ENCODE measurements at places on chromosomes 16 and 17.

DNA sequence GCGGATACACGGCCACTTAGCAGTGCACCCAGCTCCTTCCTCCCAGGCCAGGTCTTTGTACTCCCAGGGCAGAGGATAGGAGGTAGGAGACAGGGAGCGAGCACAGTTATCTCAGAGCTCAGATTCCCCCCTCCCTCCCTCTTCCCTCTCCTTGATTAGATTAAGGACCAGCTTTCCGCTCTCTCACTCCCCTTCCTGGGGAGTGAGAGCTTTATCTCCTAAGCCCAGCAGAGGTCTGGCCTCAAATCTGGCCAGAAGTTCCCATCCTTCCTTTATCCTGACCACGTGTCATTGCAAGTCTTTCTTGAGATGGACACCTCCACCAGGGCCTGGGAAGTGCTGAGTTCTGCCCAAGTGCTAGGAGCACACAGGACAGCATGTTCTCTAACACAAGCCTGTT lies 5.1 kb downstream of the ARL4D start:
- DNase-seq = peak; percentile 22

- DNase-seq = no peak
Observed at GRCh38 chr17:4558347-4558971, 1.9 kb downstream of the GGT6 start.

DNA sequence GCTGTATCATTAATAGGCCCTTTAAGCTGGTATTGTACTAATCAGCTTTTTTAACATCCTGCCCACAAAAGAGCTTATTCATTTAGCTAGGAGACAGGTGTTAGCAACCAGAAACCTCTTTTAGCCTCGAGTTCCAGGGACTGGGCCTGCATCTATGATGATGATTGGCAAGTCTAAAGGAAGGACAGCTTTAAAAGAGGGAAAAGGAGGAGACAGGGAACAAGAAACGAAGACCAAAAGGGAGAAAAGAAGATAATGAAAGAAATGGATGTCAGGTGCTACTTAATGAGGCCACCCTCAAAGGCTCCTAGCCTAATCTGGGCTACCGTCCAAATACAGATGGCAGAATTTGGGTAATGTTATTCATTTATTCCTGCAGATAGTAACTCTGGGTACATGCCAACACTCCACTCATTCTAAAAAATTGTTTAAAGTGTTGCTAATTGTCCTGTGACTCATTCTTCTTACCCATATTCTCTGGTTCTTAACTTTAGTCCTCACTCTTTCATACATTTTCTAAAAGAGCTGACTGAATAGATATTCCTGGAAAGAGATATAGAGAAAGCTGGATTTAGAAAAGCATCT lies 18.7 kb upstream of the RFFL start:
- peak; percentile 80 for DNase-seq

DNA sequence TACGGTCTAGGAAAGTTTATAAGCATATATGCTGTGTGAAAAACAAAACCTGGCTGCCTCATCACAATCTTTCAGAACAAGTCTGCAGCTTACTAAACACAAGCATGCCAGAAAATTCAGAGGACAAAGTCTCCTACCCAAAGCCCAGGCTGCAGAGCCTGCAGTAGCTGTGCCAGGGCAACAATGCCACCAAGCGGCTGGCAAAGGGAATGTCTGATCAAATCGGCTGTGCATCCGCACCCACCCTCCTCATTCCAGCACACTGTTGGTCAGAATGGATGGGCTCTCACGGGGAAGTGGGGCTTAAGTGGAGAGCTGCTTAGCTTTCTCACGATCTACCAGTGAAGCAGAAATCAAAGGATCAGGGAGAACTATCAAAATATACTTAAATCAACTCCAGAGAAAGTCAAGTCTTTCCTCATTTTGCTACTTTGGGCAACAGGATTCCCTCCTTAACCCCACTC lies 73.5 kb downstream of the CYTH1 start:
- peak; percentile 82 for DNase-seq

DNA sequence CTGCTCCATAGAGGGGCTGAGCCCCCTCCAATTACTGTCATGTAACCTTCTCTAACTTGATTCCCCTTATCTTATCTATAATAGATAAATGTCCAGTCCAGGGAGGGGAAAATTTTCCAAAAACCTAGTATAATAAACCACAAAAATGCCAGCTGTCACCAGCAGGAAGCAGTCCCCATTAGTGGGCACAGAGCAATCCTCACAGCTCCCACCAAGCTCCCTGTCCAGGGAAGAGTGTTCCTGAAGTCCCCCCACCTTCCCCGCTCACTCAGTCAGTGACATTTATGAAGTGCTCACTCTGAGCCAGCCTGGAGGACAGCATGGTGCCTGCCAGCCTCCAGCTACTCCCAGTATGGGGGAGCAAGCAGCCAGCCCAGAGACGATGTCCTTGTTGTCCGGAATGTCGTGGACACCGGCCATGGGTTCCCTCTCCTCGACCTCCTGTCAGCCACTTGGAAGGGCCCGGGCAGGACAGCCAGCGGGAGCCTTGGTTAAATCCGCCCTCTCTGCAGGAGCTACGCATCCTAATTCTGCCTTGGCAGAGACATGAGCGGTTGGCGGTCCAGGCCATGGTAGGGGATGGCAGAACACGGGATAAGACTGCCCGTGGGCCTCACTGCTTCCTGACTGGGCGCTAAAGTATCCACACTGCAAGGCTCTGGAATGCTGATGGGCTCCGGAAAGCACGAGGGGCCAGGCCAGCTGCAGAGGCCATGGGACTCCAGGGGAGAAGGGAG lies 102.0 kb upstream of the CDH5 start:
- DNase-seq = no peak

DNA sequence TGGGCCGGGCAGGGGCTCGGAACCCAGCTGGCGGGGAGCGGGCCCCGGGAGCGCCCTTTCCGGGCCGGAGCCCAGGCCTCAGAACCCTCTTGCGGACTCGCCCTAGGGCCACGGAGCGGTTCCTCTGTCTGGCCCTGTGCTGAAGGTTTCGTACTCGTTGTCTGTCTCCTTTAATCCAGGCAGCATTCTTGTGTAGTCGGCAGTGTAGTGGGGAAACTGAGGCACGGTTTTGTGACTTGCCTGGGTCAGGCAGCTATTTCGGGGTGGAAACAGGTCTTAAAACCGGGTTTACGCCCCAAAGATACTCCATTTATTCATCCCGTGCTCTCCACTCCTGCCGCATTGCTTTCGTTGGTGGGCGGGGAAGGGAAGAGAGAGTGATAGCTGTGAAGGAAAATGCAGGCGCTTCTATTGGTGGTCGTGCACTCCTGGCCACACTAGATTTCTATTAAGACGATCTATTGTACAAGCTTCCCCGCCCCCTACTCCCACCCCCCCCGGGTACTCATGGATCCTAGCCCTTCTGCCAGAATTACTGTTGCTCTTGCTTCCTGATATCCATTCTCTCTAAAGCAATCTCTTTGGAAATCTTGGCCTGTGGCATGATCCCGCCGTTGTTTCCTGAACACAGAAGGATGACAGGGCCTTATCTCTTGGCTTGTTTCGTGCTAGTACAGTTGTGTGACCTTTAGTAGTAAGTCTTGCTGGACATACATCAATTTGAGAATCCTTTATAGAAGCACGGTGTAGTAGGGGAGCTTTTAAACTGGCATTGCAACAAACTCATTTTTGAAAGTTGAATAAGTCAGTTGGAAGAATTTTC lies 751 bp downstream of the DCAF7 start:
- DNase-seq = peak; percentile 78

DNA sequence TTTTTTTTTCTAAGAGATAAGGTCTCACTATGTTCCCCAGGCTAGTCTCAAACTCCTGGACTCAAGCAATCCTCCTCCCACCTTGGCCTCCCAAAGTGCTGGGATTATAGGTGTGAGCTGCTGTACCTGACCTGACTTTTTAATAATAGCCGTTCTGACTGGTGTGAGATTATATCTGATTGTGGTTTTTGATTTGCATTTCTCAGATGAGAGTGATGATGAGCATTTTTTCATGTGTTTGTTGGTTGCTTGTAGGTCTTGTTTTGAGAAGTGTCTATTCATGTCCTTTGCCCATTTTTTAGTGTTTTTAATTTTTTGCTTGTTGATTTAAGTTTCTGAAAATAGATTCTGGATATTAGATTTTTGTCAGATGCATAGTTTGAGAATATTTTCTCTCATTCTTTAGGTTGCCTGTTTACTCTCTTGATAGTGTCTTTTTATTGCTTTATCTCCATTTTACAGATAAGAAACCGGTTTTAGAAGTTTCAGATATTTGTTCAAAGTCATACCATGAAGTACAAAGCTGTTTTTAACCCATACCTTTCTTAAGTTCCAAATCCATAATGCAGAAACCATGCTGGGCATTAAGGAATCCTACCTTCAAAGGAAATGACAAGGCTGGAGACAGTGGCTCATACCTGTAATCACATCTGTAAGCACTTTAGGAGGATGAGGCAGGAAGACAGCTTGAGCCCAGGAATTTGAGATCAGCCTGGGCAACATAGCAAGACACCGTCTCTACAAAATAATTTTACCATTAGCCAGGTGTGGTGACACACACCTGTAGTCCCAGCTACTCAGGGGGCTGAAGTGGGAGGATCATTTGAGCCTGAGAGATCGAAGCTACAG lies 168.4 kb upstream of the TBX2 start:
- DNase-seq = no peak

DNA sequence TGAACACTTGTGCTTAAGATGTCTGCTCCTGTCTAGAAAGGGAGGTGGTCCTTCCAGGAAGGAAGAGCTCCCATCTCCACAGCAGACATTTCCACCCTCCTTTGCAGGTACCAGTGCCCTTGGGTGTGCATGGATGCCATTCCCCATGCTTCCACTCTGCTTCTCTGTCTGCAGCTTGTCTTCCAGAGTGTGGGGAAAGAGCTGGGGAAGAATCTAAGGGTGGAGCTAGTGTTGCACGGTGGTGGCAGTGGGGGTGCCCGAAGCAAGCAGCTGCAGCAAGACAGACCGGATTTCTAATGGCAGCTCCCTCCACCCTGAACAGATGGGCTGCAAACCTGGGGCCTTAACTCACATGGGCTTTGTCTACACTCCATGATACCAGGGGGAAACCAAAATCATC lies 22.6 kb upstream of the HOXB13 start:
- DNase-seq = no peak

GRCh38 chr17:40103071-40103661 lies 2.8 kb upstream of the NR1D1 start:
- DNase-seq = no peak

DNA sequence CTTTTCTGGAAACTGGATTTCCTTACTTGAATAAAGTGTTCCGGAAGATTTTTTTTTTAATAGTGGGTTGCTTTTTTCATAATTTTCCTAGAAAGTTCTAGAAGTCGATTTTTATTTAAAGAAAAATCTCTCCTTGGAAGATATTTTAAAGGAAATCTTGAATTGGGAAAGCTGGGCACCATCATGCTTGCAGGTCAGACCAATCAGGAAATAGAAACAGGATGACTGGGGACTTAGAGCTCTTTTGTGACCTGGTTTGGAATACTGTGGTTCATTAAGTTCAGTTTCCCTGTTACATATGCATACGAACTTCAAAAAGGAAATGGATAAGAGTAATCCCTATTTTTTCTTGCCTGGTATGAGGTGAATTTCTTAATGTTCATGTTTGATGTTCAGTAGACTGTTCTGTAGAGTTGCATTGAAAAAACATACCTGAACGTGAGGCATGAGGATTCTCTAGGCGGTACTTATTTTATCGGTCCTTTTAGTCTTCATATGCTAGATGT lies 1.2 kb downstream of the NFATC3 start:
- peak; percentile 60 for DNase-seq

GRCh38 chr16:23518435-23518891 lies 8.2 kb upstream of the GGA2 start:
- DNase-seq = peak; percentile 53

GRCh38 chr16:12260119-12260646 lies 283.6 kb downstream of the SNX29 start:
- DNase-seq = no peak

- no peak for DNase-seq
Observed at GRCh38 chr17:61209525-61209924, 190.1 kb upstream of the TBX2 start.

DNA sequence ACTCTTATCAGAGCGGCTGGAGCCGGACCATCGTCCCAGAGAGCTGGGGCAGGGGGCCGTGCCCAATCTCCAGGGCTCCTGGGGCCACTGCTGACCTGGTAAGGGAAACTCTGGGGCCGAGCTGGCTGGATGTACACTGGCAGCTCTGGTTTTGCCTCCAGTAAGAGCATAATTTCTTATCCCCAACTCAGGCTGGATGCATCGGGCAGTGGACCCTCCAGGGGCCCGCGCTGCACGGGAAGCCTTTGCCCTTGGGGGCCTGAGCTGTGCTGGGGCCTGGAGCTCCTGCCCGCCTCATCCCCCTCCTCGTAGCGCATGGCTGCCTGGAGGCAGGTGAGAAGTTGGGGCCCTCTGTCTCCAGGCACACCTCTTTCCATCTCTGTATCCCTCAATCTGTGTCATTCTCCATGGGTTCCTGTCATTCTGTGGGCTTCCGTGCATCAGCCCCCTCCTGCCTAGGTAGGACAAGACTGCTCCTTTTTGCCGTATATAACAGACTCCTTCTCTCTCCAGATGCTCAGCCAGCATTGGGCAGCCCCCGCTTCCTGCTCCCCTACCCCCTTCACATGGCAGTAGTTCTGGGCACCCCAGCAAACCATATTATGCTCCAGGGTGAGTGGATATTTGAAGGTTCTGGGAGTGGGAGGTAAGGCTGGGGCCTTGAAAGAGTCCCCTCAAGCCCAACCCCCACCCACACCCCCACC lies 9.4 kb upstream of the TMEM88 start:
- DNase-seq = no peak

- peak; percentile 35 for DNase-seq
Observed at GRCh38 chr16:23852794-23853562, 17.2 kb downstream of the PRKCB start.

DNA sequence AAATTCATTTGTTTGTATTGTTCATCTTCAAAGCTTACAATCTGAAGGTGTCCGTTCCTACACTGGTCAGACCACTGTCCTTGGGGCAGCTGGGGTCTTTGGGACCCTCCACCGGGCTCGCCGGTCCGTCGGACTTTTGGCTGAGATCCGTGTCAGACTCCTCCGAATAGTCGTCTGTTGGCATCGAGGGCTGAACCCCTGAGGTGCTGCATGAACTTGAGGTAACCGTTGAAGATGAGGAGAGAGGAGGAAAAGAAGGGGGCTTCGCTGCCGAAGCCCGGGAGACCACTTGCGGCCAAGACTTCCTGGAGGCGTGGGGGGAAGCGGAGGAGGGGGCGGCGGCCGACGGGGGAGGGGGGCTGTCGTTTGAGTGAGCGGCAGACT lies 260.8 kb downstream of the ZFHX3 start:
- no peak for DNase-seq

- DNase-seq = no peak
Observed at GRCh38 chr16:57639172-57639887, 10.9 kb downstream of the ADGRG1 start.

GRCh38 chr16:27253526-27253930 lies 15.0 kb downstream of the NSMCE1 start:
- peak; percentile 33 for DNase-seq

DNA sequence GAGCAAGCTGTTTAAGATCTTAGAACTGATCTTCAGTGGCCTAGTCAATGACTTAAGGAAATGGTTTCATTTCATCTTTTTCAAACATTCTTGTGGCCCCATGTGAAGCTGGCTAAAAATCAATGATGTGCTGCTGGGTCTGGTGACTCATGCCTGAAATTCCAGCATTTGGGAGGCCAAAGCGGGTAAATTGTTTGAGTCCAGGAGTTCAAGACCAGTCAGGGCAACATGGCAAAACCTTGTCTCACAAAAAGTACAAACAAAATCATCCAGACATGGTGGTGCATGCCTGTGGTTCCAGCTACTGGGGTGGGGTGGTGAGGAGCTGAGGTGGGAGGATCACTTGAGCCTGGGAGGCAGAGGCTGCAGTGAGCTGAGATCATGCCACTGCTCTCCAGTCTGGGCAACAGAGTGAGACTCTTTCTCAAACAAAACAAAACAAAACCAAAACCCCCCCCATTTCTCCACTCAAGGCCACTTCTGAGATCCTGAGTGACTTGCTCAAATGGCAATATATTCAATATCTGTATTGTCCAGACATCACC lies 17.4 kb upstream of the COL1A1 start:
- no peak for DNase-seq

All from hematopoietic multipotent progenitor cell treated with erythropoietin and hydrocortisone succinate and interleukin-3 and kit ligand, for 6 days (in vitro differentiated cells).